H4 (cell line): ENCODE measurements at places on chromosomes 7 and 10. TPM values are rescaled to one million over a fixed set of nuclear protein-coding genes. Genes with fewer than 3 reads are reported as not detected.

GRCh38 chr10:26217396-26218086 lies 967 bp downstream of the GAD2 start:
- no peak for DNase-seq

DNA sequence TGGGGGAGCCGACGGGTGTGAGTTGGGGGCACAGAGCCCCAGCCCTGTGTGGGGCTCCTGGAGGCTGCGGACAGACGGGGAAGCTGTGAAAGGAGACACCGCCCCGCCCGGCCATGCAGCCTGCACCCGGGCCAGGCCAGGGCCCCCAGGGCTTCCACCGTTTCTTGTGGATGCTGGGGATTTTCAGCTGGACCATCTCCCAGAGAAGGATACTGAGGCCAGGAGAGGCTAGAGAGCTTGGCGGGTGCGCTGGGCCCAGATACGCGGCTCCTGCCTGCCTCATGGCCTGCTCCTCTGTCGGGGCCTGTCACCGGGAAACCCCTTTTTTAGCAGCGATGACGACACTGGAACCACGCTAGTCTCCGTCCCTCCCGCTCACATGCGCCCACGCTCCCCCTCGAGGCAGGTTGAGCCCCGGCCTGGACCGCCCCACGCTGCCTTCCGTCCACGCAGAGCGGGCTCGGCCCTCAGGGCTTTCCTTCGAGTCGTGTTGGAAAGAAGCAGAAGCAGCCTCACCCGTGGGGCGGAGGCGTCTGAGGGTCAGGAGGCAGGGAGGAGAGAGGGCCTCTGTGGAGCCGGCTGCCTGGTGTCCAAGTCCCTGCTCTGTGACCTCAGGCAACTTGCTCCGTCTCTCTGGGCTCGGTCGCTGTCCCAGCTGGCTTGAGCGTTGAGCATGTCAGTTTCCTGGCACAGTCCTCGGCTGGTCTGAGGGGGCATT lies 11.7 kb downstream of the TMEM184A start:
- no peak for DNase-seq

The HTR5A gene
- total RNA-seq = not detected in 2 replicates

The EBLN1 gene
- total RNA-seq = not detected in 2 replicates
